LHCN-M2 (cell line): ENCODE measurements at places on chromosomes 1 and 21. TPM values are rescaled to one million over a fixed set of nuclear protein-coding genes. Genes with fewer than 3 reads are reported as not detected.

- DNase-seq, result no peak
Measured at GRCh38 chr1:175313672-175314225, 121.2 kb upstream of the KIAA0040 start.

GRCh38 chr21:39599191-39599970, 13.4 kb upstream of the B3GALT5 start:
- no peak for DNase-seq

The TMEM52 gene
- total RNA-seq, result 0.52 and 0.64 TPM in 2 replicates

DNA sequence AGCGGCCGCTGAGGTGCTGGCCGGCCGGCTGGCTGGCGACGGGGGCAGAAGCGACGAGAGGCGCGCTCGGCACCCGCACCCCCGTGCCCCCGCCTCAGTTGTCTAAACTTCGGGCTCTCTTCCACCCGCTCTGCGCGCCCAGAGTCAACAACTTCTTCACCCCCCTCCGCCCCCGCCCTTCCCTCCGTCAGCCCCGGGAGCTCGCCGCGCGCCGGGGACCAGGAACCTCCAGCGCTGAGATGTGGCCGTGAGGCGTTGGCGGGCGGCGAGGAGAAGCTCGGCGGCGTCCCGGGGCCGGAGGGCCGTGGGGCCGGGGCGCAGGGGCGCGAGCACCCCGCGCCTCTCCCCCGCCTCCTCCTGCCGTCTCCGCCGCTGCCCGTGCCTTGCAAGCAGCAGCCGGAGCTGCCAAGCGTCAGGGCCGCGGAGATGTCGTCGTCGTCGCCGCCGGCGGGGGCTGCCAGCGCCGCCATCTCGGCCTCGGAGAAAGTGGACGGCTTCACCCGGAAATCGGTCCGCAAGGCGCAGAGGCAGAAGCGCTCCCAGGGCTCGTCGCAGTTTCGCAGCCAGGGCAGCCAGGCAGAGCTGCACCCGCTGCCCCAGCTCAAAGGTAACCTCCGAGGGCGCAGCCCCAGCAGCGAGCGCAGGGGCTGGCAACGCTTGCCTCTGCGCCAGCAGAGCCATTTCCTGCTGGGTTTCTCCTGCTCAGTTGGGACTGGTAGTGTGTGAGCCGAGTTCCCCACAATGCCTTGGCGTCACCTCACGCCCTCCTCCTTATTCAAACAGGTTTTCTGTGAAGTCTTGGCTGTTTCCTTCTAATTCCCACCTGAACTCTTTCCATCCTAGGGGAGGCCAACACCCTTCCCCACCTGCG, 710 bp downstream of the PPP2R5A start:
- peak; percentile 42 for DNase-seq

GRCh38 chr1:906600-907420, 16.9 kb upstream of the SAMD11 start:
- DNase-seq, result peak; percentile 49

- no peak for DNase-seq
Measured at GRCh38 chr1:208533746-208534598, 289.8 kb upstream of the PLXNA2 start.

DNA sequence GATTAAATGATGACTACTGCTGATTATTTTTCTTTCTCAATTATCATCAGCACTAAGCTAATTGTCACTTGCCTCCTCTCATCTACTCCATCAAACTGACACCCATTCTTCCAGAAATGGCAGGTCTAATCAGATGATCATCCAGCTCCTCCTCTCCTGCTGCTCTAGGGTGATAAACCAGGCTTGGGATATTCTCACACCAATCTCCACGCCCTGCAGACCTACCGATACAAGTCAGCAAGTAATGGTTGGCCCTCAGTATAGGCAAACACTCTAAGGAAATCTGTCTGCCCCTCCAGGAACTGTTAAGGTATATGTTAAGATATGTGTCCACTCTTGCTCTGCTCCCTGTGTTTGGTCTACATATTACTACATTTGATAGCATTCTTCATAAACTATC, 36.3 kb upstream of the C1orf21 start:
- no peak for DNase-seq

DNA sequence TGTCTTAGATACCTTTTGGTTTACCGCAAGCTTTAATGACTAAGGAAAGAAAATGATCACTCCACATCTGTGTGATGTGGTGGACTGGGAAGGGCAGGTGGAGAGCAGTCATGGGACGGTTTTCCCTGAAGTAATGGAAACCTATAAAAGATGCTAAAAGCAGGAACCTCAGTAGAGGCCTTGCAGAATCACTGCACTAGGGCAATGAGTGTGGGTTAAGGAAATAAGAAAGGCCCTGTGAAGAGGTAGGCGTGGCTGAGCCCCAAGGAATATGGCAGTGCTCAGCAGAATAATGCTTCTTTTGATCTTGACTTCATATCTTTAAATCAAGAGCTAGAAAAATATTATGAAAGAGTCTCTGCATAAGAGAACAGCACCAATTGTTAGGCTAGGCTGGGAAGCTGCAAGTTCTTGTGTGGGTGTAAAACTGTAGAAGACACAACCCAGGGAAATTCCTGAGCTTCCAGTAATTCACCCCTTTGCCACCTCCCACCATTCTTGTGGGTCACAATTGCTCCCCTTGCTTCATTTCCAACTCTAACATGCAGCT, 49.9 kb downstream of the CLCA4 start:
- no peak for DNase-seq

DNA sequence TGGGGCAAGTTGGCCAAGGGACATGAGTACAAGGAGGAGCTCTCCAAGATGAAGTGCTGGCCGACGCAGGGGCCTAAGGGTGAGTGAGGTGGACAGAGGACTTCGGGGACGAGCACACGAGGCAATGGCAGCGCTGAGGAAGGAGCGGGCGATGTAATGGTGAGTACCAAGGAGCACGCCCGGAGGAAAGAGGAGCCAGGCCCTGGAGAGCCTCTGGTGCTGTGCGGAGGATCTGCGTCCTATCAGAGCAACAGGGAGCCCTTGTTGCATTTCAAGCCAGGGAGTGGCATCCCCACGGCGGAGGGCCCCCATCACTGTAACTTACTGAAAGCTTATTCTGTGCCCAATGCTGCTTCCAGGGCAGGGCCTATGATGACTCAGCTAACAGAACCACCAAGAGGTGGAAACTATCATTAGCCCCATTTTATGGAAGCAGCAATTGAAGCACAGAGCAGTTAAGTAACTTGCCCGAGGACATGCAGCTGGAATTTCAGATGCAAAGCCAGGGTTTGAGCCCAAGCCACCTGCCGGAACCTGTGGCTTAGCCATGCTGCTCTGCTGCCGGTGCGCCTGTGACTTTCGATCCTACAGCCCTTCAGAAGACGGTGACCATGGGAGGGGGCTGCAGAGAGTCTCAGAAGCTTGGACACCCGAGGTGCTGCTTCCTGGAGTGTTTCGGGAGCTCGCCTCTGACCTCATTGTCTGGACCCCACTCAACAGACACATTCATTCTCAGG, 17.6 kb upstream of the AJAP1 start:
- no peak for DNase-seq

The BRINP2 gene
- total RNA-seq, result 0.46 and 0.71 TPM in 2 replicates

The TFF2 gene
- not detected in 2 replicates for total RNA-seq

The LAD1 gene
- 0.64 and 2.2 TPM in 2 replicates for total RNA-seq

GRCh38 chr1:116997636-116998035, 3.9 kb upstream of the CD101 start:
- DNase-seq, result peak; percentile 57

- no peak for DNase-seq
Measured at GRCh38 chr1:112964347-112964746, 8.4 kb upstream of the SLC16A1 start.

DNA sequence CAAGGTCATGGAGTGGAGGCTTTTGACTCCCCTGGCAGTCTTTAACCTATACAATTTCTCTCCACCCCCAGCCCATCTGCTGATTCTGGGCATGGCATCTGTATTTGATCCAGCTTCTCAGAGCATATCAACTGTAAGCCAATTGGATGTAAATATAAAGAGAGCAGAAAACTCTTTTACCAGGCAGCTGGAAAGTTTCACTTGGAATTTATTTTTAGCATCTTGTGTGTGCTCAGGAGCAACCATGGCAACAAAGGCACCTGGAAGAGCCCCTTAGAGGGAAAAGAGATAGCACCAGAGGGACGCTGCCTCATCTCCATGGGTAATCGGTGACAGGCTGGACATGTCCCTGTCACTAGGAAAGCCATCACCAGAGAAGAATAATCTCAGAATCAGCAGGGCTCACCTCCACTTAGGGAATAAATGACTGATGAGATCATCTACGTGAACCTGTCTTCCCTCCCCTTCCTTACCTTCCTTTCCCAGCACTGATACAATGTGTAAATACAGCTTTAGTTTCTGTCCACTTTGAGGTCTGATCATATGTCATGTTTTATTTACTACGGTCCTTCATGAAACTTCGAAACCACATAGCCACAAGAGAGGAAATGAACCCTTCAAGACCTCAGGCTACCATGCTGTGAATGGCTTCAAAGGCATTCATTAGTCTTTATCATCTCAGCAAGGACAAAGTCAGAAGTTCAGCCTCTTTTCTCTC, 25.3 kb upstream of the SIPA1L2 start:
- DNase-seq, result no peak

- DNase-seq, result peak; percentile 81
Measured at GRCh38 chr21:41948078-41948895, 5.5 kb downstream of the C2CD2 start.

- no peak for DNase-seq
Measured at GRCh38 chr1:229094476-229095311, 176.2 kb upstream of the RAB4A start.

The SLC44A5 gene
- total RNA-seq, result 0.11 TPM in 1 of 2 replicates, not detected in the other

- no peak for DNase-seq
Measured at GRCh38 chr1:81690676-81691453, 109.9 kb upstream of the ADGRL2 start.

- no peak for DNase-seq
Measured at GRCh38 chr1:211928993-211929637, 98.6 kb upstream of the LPGAT1 start.

- no peak for DNase-seq
Measured at GRCh38 chr1:234902774-234903547, 225.7 kb downstream of the TOMM20 start.

DNA sequence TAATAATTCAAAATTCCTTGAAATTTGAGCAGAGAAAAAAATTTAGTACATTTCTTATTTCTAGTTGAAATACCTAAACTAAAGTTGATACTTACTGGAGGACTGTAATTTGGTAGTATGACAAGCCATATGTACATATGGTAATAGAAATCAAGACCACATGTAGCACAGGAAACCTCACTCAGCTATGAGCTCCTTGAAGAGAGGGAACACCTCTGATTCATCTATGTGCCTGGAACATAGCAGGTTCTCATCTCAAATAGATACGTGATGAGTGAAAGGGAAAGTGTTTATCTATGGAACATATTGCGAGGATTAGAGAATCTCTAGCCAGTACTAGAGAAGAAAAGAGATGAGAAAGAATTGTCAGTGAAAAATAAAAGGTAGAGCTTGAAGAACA, 47.9 kb upstream of the GNG4 start:
- DNase-seq, result no peak

DNA sequence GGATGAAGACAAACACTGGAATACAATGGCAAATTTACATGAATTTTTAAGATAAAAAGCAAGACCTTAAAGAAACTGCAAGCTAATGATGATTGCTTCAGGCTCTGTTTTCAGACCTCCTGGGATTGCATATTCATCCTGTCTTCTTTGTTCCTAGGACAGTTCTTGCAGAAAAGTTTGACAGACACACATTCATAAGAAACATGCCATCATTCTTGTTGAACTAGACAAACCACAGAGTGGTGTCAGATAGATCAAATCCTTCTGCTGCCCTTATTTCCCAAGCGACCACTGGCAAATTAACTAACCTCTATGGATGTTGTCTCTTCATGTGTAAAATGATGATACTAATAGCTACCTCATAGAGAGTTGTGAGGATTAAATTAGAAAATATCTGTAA, 181.3 kb downstream of the KCTD3 start:
- DNase-seq, result peak; percentile 6

The TIE1 gene
- total RNA-seq, result 0.11 and 0.58 TPM in 2 replicates

- DNase-seq, result peak; percentile 71
Measured at GRCh38 chr1:92577261-92577895, 90.7 kb upstream of the GFI1 start.

The OR2T33 gene
- not detected in 2 replicates for total RNA-seq

GRCh38 chr1:67256291-67257172, 51.1 kb upstream of the IL12RB2 start:
- peak; percentile 42 for DNase-seq

- DNase-seq, result no peak
Measured at GRCh38 chr1:41620365-41621169, 136.1 kb upstream of the EDN2 start.

The CRP gene
- not detected in 2 replicates for total RNA-seq

DNA sequence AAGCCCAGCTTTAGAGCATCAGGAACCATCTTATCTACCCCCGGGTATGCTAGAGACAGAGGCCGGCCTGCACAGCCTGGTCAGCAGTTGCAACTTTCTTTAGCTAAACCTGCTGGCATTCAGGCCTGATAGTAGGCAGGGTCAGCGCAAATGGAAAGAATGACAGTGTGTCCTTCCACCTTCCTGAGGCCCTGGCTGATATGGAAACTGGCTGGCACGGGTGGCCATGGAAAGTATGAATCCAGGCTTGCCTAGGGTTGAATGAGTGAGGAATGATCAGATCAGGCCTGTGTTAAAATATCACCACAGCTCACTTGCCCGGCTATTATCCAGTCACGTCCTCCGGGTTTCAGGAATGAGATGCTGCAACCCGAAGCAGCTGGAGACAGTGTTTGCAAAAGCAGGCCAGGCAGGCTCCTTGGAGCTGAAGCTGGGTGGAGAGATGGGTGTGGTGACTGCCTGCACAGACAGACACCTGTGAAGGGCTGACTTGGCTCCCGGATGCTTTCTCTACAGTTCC, 34.7 kb downstream of the RCAN1 start:
- DNase-seq, result no peak
